ENCODE measurements at places on chromosomes 4 and X.
A peak's percentile ranks its signal among the peaks of the same experiment; 100 is the strongest.

- no peak for DNase-seq
Observed at GRCh38 chr4:5469151-5469775, 239.1 kb downstream of the EVC2 start.

GRCh38 chr4:110514889-110515479 lies 39.0 kb downstream of the ENPEP start:
- DNase-seq, result no peak

DNA sequence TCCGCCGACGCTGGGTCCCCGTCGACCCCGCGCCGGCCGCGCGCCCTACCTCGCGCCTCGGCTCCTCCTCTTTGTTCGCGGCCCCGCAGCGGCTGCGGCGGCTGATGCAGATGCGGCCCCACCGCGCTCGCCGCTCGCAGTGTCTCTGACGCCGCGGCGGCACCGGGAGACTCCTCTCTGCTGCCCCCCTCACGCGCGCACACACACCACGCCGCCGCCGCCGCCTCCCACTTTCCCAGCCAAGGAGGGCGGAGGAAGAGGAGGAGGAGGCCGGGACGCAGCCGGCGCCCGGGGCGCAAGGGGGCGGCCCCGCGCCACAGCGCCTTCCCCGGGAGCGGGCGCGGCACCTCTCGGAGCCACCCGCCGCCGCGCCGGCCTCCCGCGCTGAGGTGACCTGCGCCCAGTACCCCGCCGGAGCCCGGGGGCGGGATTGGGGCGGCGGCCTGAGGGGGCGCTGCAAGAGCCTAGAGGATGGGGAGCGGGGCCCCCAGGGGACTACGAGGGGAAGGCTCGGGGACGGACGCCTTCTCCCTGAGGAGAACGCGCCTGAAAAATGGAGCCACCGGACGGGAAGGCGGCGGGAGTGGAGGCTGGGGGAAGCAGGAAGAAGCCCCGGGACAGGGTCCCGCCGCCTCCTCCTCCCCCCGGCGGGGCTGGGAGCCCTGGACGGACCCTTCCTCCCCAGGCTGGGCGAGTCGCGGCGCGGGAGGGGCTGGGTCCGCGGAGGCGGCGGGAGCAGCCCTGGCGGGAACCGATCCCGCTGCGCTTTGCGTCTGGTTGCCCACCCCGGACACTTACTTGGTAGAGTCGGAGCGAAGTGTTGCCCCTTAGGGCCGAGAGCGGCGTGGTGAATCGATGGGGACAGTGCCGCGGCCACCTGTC lies at the start of gene SH3RF1:
Gene SH3RF1 (minus strand): TSS at position 147 of the 882 bp plus-strand sequence. CDS start 1,744 bp downstream, outside the sequence.
- DNase-seq, result no peak

DNA sequence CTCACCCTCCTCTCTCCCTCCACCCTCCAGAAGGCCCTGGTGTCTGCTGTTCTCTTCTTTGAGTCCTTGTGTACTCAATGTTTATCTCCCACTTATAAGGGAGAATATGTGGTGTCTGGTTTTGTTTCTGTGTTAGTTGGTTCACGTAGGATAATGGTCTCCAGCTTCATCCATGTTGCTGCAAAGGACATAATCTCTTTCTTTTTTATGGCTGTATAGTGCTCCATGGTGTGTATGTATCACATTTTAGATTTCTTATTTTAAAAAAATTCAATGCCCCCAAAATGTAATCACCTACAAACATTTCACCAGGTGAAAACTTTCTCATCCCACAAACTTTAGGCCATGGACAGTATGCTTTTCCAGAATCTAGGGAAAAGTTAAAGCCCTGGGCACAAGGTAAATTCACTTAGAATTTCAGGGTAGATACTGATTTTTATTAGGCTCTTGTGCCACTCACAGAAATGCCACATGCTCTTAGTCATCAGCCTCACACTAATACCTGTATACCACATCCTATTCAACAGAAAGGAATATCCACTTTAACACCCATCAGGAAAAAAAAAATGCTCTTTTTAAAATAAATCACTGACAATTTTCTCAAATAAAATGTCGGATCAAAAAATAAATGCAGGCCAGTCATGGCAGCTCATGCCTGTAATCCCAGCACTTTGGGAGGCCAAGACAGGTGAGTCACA lies 104.8 kb upstream of the ENPP6 start:
- DNase-seq, result no peak

DNA sequence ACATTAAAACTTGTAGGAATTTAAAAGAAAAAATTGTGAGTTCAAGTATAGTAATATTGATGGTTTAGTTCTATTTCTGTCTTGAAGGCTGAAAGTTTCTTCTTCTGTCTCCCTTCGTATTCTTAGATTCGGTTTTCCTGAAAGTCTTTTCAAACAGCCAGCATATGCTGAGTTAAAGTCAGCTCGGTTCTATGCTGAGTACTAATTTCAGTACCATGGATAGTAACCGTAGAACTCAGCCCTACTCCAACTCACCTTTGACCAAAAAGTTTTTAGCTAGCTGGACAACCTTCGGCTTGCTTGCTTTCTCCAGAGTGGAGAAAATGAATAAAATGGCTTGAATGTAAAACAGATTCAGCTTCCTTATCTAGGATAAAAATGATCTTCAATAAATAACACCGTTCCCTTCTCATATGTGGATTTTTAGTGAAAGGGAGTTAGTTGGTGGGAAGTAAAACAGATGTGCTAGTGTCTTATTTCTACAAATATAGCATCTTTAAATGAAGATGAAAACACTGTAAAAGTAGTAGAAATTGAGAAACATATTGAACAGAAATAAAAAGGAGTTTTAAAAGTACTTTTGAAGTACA lies 5.2 kb downstream of the POU4F2 start:
- no peak for DNase-seq

DNA sequence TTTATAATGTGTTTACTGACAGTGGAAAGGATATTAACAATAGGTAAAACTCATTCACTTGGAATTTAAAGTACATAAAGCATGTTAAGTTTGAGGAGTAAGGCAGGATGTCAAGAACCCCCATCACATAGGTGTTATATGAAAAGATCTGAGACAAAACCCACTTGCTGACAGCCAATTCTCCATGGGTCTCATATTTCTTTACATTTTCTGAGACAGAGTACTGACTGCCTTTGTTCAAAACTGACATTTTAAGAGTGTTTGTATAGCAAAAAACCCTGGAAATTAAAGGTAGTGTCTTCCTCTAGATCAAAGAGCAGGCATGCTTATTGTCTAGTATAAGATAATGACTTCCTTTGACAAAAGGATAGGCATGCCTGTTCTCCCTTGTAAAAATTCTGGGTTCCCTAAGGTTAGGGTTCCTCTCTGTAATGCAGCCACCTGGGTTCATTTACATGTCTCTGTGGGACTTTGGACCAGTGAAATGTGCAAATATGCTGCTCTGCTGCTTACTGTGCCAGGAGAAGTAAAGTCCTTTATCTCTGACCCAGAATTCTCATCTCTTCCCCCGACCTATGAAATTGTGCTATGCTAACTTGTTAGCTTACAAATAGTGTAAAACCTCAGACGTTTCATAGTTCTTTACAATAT lies 123.6 kb downstream of the PCDH18 start:
- no peak for DNase-seq

DNA sequence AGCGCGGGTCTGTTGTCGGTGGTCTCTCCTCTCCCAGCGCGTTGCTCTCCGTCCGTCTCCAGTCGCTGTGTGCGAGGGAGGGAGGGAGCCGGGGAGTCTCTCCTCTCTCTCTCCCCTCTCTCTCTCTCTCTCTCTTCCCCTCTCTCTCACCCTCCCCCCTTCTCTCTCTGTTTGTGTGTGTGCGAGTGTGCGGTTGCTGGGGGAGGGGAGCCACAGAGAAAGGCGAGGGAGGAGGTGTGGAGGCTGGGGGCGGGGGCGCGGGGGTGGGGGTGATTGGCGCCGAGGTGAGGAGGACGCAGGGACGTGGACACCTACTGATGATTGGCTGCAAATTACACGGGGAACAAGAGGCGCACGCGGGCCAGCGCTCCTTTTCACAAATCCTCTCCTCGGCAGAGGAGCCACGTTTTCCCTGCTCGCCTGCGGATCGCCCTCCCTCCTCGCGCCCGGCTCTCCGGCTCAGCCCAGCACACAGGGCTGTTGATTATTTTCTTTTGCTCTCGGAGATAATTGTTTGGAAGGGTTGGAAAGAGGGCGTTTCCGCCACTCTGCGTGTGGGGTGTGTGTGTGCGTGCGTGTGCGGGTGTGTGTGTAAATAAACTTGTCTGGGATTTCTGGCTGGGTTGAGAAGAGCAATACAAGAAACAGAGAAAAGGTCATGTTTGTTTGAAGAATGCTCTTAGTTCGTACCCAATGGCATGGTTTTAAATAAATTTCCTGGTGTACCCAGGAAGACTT lies at the start of gene CXXC4:
Gene CXXC4 (minus strand): TSS at position 73 of the 738 bp plus-strand sequence. CDS start 3,092 bp downstream, outside the sequence.
- DNase-seq, result peak; percentile 3

DNA sequence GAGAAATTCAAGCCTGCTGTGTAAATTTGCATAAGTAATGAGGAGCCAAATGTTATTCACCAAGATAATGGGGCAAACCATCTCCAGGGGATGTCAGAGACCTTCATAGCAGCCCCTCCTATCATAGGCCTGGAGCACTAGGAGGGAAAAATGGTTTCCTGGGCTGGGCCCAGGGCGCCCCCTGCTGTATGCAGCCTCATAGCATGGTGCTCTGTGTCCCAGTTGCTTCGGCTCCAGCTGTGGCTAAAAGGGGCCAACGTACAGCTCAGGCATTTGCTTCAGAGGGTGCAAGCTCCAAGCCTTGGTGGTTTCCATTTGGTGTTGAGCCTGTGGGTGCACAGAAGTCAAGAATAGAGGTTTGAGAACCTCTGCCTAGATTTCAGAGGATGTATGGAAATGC lies 859.3 kb downstream of the RPA4 start:
- DNase-seq, result peak; percentile 1

GRCh38 chr4:5974321-5974720 lies 43.9 kb downstream of the C4orf50 start:
- DNase-seq, result no peak

- DNase-seq, result no peak
Observed at GRCh38 chr4:98653890-98654867, 4.2 kb downstream of the TSPAN5 start.

DNA sequence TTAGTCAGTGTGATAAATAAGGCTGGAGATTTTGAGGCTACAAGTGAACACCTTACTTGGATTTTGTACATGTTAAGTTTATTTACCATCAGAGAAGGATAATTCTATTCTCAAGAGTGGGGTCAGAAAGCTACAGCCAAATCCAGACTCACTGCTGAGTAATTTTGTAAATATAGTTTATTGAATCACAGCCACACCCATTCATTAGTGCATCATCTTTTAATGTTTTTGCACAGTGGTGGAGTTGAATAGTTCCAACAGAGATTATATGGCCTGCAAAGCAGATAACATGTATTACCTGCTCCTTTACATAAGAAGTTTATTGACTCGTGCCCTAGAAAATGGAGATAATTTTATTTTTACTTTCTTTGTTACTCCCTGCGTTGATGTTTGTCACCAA lies 60.4 kb downstream of the PCDH18 start:
- DNase-seq, result no peak
